ENCODE measurements at places on chromosomes 13 and 19. TPM values are rescaled to one million over a fixed set of nuclear protein-coding genes. Genes with fewer than 3 reads are reported as not detected.

DNA sequence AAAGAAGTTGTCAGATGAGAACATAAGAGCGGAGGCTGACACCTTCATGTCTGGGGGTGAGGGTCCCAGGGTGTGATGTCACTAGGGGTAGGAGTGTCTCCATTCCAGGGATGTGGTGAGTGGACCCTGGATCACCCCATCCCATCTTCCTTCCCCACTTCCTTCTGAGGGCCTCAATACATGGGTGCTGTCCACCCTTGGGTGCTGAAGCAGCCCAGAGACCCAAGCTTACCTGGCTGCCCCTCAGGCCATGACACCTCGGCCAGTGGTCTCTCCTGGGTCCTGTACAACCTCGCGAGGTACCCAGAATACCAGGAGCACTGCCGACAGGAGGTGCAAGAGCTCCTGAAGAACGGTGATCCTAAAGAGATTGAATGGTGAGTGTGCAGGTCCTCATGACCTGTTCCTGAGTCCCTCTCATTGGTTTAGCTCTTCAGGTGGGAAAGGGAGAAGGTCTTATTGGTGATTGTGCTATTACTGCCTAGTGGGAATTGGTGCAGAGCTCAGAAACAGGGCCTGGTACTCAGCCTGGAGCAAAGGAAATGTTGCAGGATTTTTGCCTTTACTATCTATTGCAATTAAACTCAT is 37.7 kb upstream of the CYP4F8 start:
- DNase-seq, result no peak

DNA sequence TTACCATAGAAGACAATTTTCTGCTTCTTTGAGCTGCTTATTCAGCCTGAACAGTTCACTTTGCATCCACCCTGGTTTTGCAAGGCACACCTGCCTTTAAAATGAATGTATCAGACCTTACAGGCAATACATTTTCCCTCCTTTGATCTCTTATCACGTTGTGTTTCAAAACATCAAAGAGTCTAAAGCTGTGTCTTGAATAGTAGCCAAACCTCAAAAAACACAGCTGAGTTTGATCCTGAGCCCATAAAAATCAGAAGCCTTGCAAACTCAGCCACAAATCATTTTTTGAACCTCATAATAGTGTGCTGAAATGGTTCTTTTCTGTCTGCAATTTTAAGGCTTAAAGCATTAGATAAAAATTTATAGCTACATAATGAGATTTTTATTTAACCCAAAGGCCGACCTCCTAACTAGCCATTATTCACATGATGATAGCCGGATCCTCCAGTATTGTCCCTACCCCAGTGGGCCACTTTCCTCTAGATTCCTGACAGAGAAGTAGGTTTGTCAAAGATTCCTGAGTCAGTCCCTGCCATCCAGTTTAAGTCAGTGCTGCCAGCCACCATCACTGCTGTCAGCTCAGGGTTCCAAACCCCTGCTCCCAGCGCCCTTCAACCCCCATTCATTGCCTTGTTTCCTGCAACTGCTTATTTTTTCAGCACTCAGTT is 71.8 kb downstream of the CAB39L start:
- no peak for DNase-seq

CCDC169 gene
- 1.00 TPM for total RNA-seq

- DNase-seq, result peak; percentile 96
These were observed at the start of gene LHFPL6 for GRCh38 chr13:39602614-39603366. Gene LHFPL6, minus strand, starts transcription at chr13:39603193.

- DNase-seq, result peak; percentile 66
These were observed 793.9 kb upstream of the PCDH9 start for GRCh38 chr13:68023838-68024581.

DNA sequence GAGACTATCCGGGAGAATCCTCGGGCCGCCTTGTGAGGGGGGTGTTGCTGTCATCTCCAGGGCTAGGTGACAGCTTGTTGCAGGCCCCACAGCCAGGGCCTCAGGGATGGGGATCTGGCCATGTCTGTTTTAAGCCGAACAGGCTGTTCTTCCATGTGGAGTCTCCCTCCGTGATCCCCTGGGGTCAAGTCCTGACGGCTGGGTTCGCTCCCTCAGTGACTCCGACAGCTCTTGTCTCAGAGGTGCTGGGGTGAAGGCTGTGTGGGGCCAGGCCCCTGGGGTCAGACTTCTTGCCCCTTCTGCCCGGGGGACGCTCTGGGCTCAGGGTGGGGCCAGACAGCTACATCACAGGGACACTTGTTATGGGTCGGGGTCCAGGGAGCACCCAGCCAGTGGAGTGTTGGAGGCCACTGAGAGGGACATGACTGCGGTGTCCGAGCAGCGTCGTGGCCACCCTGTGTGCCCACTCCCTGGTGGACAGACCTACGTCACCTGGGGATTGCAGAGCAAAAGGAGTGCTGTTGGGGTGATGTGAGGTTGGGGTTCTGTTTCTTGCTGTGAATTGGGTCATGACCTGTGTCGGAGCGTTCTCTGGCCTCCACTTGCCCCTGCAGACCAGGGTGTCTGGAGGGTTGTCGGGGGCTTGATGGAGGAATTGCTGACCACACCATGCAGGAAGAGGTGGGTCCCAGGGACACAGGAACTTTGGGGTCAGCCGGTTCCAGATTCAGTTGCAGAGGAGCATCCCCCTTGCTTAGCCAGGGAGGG is 21.5 kb downstream of the EPN1 start:
- peak; percentile 61 for DNase-seq

DNA sequence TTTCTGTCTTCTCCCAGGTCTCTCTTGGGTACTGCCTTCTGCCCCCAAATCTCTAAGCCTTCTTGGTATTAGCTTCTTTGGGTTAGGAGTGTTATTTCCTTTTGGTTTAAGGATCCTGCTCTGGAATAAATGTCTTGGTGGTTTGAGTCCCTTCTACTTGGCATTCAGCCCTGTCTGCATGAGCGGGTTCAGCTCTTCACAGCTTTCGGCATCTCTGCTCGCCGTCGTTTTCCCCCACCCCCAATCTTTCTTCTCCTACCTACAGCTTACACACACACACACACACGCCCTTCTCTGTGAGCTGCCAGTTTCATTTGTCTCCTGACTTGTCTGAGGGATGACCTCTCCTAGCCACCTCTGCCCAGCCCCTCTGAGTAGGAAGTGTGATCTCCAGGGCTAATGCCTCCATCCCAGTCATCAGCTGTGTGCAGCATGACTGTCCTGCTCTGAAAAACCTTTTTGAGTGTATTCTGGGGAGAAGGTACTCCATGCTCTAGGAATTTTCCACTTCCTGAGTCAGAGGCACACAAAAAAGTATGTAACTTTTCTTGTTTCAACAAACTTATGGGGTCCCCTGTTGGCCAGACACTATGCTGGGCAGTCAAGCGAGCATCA is 4.7 kb downstream of the CNOT3 start:
- DNase-seq, result no peak

- no peak for DNase-seq
These were observed 32.2 kb downstream of the VASP start for GRCh38 chr19:45539459-45539858.

- no peak for DNase-seq
These were observed 254.5 kb downstream of the FGF14 start for GRCh38 chr13:102147353-102147752.

PDE4C gene
- total RNA-seq, result 0.90 TPM

DHDH gene
- not detected for total RNA-seq
